ENCODE measurements at places on chromosomes 3 and 15.

DNA sequence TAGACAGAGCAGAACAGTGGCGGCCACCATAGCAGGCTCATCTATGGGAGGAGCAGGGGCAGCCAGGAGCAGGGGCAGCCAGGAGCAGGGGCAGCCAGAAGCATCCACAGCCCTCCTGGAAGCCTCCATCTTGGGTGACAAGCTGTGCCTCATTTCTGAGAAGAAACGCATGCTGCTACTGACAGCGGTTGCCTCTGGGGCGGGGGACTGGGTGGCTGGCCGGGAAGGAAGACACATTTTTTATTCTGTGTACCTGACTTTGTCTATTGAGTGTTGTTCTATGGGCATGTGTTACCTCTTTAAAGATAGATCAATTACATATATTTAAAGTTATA lies 71.5 kb upstream of the KLF13 start:
- DNase-seq: no peak

GRCh38 chr3:129424185-129424841 lies 4.1 kb downstream of the EFCAB12 start:
- no peak for DNase-seq

- DNase-seq: no peak
These were observed 34.5 kb downstream of the POMGNT2 start for GRCh38 chr3:43071313-43071893.

DNA sequence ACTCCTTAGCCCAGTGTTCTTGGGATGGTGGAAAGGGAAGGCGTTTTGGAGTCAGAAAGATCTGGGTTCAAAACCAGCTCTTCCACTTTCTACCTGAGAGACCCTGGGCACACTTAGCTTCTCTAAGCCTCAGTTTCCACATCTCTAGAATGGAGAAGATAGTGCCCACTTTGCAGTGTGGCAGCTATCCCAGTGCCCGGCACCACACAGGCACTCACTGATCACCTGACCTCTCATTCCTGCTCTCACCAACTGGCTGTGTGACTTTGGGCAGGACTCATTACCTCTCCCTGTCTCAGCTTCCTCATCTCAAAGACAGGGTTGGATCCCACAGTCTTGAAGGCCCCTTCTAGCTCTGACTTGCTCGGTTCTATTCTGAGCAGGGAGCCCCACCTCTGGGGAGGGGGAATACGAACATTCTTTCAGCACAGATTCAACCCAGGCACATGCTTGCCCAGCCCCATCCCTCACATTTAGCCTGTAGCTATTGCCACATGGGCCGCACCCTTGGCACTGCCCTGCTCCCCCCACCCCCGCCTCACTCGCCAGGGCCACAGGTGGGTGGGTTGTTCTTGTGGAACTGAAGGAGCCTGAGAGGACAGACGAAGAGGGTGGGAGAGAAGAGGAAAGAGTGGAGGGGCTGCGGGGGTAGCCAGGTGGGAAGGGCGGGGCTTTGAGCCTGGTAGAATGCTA lies 39.2 kb downstream of the EPHB3 start:
- no peak for DNase-seq

GRCh38 chr3:71008350-71008935 lies 575.1 kb downstream of the FOXP1 start:
- DNase-seq: no peak

GRCh38 chr3:64673159-64673715 lies 14.6 kb downstream of the ADAMTS9 start:
- DNase-seq: no peak

- no peak for DNase-seq
These were observed 166.5 kb upstream of the NECTIN3 start for GRCh38 chr3:110905121-110905520.

DNA sequence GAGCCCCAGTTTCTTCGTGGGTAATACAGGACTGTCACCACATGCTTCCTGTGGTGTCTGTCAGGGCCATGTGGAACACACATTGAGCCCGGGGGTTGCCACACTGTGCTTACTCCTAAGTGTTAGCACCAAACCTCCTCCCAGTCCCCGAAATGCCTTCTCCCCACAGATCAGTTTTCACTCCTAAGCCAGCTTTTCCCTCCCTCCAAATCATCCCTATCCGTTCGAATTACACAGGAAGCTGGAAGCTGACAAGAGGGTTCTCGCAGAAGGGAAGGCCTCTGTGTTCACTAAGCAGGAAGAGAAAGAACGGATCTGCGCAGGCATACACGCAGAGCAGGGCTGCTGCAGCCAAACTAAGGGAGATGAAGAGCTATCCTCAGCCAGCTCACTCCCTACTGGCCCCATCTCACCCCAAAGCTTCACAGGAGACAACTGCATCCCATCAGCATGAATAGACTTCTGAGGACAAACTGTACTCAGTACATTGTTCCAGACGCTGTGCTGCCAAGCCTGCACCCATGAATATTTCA lies 32.3 kb downstream of the XXYLT1 start:
- DNase-seq: no peak

- DNase-seq: no peak
These were observed 17.3 kb downstream of the ATOSA start for GRCh38 chr15:52661909-52662308.

DNA sequence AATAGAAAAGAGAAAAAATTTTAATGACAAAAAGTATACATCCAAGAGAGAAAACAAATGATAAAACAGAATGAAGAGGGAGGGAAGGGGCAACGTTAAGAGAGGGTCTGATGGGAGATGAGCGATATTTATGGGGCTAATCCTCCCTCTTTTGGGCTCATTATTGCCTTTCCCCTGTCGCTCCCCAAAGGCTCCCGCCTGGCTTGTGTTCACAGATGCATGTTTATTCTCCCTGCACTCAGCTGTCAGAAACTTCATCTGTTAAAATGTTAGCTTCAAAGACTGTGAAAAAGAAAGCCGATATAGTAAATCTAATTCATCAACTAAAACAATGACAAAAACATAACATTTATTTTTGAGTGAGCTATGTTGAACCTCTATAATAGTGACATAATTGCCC lies 74.3 kb downstream of the GABRB3 start:
- DNase-seq: no peak

DNA sequence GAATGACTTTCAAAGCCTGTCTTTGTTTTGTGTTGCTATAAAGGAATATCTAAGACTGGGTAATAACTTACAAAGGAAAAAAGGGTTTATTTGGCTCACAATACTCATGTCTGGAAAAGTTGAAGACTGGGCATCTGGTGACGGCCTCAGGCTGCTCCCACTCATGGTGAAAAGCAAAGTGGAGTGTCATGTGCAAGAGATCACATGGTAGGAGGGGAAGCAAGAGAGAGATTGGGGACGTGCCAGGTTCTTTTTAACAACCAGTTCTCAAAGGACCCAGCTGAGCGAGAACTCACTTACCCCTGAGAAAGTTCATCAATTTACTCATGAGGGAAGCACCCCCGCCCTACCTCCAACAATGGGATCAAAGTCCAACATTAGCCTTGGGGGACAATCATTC lies 929.4 kb downstream of the ROBO1 start:
- no peak for DNase-seq

DNA sequence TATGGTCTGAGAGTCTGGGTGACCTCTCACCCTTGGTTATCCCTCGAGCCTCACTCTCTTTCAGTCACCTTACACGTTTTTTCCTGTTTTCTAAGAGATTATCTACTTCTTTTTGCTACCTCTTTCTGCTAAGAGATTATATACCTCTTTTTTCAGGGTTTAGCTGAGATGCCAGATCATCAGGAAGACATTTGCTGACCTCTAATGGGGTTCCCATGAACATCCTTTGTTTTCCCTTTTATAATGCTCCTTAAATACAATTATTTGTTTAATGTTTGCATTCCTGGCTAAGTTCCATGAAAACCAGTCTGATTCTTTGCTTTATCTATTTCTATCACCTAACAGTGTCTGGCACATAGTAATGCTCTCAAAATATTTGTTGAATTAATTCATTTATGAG lies 39.6 kb downstream of the LEKR1 start:
- no peak for DNase-seq

- DNase-seq: no peak
These were observed 43.9 kb upstream of the BHLHE40 start for GRCh38 chr3:4935347-4935746.

GRCh38 chr15:48522123-48522522 lies 123.4 kb downstream of the FBN1 start:
- DNase-seq: no peak

DNA sequence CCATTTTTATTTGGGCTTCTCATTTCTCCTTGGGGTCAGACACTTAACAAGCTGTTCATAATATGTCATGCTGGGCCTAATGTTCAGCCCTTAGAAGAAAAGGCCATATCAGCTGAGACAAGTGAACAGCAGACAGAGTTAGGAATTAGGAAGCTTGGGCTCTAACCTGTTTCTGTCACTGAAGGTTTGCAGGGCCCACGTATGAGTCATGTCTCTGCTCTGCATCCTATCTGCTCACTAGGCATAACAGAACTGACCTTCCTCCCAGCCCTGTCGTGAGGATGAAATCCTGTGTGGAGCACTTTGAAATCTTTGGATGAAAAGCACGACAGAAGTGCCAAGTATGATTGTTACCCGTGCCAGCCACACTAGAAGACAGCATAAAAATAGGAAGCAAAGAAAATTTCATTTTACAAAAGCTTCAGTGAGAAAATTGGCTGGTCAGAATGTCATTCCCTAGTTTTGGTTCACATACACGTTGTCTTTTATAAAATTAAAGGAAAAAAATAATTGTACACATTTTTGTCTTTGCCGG lies 26.5 kb upstream of the CD47 start:
- DNase-seq: no peak

DNA sequence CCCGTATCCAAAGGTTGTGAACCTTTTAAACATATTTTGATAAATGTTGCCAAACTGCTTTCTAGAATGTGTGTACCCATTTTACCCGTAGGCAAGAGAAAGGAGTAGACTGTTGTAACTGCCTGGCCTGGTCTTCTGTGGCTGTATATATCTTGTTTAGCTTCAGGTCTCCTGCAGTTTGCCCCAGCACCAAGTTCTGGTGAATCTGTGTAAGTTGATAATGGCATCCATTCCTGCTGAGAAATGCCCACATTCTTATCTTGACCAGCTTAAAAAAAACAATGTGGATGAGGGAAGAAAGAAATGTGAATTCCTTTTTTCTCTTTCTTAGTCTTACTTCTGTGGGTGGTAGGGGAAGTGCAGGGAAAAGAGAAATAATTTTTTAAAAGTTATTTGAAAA lies 53.3 kb upstream of the TLE3 start:
- no peak for DNase-seq

- no peak for DNase-seq
These were observed 5.5 kb downstream of the HHLA2 start for GRCh38 chr3:108301695-108302404.

DNA sequence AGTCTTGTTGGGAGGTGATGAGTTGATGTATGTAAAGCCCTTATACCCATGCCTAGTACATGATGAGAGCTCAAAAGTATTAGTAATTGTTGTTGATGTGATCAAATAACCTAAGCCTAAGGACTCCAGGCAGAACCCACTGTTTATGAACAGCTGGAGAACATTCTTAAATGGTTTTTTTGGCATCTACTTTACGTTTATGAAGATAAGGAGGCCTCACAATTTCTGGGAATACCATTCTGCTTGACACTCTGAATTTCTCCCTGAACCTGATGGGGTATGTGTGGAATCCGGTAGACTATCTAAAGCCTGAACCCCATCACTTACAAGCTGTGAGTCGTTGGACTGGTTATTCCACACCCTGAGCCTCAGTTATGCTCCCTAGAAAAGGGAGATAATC lies 244.6 kb upstream of the WNT5A start:
- no peak for DNase-seq

- no peak for DNase-seq
These were observed 106.5 kb upstream of the GALNT15 start for GRCh38 chr3:16067837-16068471.

- DNase-seq: no peak
These were observed 242.0 kb upstream of the RGMA start for GRCh38 chr15:93330912-93331544.

GRCh38 chr15:56616551-56616950 lies 116.8 kb downstream of the ZNF280D start:
- DNase-seq: no peak

GRCh38 chr3:124611520-124611919 lies 118.7 kb upstream of the UMPS start:
- no peak for DNase-seq

GRCh38 chr3:97201814-97202213 lies 387.4 kb downstream of the EPHA6 start:
- no peak for DNase-seq

DNA sequence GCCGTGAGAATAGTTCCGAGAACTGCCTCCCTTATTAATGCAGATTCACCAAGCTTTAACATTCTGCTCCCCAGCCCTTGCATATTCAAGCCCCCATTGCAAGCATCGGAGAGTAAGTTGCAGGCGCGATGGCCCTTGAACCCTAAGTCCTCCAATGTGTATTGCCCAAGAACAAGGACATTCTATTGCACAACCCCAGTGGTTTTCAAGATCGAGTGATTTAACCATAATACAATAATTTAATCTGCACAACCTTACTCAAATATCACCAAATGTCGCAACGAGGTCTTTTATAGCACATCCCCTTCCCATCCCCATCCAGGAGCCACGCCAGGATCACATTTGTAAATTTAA lies 21.7 kb upstream of the PLXND1 start:
- no peak for DNase-seq

DNA sequence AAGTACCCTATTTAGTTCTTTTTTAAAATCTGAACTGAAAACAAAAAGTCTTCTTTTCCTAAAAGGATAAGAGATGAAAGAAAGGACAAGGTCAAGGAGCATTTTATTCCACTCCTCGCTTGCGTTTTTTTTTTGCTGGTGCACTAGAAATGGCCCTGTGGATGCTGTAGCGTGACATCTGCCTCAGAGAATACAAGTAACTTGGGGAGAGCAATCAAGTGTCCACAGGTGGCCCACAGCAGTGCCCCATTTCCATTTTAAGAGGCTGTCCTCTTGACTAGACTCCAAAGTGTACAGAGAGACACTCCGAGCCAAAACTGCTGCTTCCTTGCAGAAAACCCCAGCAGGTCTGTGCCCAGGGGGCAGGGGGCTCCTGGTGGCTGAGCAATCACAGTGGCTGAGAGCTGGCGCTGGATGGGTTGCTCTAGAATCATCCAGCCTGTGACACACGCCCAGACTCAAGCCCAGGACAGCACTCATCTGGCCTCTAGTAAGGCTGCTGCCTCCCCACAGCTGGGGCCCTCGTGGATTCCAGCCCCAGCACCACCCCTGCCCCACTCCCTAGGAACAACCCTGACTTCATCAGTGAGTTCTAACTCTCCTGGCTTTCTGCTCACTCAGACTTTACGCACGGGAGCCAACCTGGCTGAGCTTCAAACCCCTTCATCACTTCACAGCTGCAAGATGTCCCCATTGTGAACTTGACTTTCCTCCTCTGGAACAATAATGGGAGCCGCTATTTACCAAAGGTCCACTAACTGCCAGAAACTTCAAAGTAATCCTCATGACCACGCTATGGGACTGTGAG lies 71.1 kb upstream of the SPATA12 start:
- DNase-seq: no peak

GRCh38 chr3:151926956-151927355 lies 53.5 kb downstream of the SUCNR1 start:
- no peak for DNase-seq
